ENCODE measurements at places on chromosomes 7 and 10.
A peak's percentile ranks its signal among the peaks of the same experiment; 100 is the strongest.

DNA sequence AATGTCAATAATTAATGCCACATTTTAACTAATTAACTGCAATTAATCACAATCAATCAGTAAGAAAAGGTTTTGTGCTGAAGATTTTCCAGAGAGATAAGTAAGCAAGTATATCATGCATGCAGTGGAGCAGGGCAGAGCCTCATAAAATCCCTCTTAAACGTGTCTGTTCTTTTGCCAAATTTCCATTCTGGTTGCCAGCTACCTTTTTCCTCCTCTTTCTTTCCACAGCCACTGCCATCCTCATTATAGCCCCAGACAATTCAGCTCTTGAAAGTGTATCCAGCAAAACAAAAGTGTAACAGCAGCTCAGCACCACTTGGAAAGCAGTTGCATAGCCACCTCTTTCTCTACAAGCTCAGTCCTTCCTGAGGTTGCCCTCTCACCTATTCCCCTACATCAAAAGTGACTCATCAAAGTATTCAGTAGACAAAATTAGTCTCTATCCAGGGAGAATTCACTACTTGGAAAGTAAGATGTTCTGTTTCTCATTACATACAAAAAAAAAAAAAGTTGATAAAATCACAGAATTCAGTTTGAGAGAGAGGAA, 26.9 kb upstream of the EPHB6 start:
- DNase-seq, result no peak

- DNase-seq, result no peak
These were observed 364.7 kb downstream of the RPS24 start for GRCh38 chr10:78398382-78398781.

DNA sequence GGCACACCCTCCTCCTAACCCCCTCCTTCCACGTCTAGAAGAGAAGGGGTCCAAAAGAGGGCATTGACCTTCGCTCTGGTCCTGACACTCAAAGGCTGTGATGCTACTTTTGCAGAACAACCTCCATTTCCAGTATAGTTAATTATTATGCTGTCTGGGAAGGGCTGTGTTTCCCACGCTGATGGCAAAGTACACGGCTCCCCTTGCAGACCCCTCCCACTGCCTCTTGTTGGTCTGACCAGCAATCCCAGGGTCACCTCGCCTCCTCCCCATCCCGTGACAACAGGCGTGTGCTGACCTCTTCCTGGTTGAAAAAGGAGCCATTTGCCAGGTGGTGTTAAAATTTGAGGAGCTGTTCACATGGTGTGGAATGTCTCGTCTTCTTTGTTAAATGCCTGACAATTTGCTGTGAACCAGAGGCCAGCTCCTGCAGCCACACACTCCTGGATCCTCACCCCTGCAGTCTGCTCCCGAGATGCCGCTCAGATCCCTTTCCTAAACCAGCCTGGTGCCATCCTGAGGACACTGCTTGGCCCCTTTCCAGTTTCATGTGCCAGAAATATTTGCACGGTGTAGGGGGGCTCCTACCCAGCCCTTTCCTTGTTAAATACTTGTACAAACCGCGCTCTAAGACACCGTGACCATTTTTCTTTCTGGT, 321.7 kb downstream of the WDR37 start:
- no peak for DNase-seq

DNA sequence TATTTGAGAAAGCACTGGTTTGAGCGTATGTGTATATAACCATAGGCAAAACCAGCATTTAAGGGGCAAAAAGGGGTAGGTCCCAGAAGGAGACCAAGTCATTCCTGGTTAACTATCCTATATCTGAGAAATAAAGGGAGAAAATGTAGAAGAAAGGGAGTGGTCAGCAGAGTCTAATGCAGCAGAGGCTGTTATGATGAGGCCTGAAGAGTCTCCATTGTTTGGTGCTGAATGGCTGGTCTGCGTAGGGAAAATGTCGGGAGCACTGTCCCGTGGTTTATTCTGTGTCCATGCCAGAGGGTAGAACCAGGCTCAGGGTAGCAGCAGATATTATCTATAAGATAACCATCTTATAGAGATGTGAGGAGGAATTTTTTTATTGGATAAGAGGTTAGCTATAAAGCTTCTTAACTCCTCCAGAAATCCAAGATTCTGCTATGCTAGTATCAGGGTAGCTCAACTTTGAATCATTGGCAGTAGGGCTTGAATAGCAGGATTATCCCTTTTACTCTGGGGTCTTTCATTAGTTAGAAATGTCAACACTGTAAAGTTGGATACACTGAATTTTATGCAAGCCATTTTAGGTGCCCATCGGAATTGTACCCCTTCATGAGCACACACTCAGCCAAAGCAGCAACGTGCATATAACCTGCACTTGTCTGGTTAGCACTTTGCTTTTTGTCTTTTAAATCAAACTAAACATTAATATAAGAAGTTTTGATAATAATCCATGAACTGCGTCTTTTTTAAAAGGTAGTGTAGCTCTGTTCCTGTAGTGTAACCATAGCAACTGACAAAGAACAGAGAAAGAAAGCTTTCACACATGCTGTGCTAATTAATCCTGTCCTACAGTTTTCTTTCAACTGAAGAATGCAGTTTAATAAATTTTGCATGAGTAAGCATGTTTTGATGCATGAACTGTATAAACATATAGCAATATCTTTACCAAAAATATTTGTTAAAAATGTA, 312.0 kb upstream of the FZD1 start:
- no peak for DNase-seq

DNA sequence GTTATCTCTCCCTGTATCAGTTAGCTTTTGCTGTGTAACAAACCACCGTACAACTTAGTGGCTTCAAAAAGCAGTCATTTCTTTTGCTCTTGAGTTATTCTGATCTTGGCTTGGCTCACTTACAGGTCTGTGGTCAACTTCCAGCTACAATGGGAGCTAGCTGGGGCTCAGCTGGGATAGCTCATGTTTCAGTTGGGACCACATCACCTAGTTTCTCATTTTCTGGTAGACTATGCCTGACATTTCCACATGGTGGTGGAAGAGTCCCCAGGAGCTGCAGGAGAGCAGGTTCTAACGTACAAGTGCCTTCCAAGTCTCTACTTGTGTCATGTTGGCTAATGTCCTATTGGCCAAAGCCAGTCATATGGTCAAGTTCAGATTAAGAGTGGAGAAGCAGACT, 25.8 kb upstream of the PIP4K2A start:
- no peak for DNase-seq

DNA sequence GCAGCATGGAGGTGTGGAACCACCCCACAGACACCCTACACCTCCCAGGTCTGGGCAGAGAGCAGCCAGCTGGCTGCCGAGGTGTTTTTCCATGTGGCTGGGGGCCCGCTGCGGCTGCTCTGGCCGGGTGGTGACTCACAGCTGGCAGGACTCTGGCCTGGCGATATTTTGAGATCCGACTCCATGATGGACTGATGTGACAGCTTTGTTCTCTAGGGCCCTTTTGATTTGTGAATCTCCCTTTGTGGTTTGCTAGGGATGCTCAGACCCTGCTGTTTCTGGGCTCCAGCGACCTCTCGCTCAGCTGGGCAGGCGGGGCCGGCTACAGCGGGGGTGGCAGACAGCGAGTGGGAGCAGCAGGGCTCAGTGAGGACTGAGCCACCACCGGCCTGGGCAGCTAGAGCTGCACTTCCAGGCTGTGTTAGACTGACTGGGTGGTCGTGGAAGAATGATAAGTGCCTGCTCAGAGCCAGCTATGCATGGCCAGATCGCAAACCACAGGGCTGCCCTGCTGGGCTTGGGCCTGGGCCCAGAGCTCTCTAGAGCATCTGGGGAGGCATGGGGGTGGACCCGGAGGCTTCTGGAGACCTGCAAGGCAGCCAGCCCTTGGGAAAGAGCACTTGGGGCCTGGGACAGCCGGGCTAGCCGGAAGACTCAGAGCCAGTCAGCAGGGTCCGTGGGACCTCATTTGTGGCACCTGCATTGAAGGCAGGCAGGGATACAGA, 46.2 kb upstream of the GDF10 start:
- DNase-seq, result no peak

- DNase-seq, result peak; percentile 71
These were observed 178.3 kb downstream of the PRKCQ start for GRCh38 chr10:6401558-6402348.

GRCh38 chr10:129772468-129773358, 191.4 kb downstream of the EBF3 start:
- DNase-seq, result no peak

- DNase-seq, result no peak
These were observed 115.5 kb upstream of the ZNF438 start for GRCh38 chr10:31147210-31147608.

DNA sequence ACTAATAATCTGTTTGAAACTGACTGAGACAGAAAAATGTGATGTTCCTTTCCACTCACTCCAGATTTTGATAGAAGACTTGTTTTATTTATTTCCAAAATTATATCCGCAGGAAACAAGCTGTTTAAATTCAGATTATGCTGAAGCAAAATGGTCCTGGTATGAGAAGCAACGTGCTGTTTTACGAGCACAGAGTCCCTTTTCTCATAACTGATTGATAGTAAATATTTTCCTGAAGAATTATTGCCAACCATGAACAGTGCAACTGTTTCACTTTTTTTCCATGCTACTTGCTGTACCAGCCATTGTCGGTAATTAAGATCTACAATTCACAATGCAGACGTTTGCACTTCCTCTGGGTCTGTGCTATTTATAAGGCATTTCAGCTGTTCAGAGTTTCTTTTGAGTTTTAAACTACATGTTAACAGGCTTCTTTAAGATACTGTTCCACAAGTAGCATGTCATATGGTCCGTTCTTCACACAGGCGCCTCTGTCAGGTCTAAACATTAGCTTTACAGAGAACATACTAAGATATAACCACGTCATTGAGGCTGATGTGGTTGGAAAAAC, 103.8 kb downstream of the POLL start:
- DNase-seq, result no peak

- DNase-seq, result no peak
These were observed 198.3 kb downstream of the ADRA2A start for GRCh38 chr10:111275091-111275490.

- no peak for DNase-seq
These were observed 205.8 kb upstream of the DKK1 start for GRCh38 chr10:52108236-52108635.

- no peak for DNase-seq
These were observed 101.5 kb downstream of the SLC25A40 start for GRCh38 chr7:87774690-87775089.

DNA sequence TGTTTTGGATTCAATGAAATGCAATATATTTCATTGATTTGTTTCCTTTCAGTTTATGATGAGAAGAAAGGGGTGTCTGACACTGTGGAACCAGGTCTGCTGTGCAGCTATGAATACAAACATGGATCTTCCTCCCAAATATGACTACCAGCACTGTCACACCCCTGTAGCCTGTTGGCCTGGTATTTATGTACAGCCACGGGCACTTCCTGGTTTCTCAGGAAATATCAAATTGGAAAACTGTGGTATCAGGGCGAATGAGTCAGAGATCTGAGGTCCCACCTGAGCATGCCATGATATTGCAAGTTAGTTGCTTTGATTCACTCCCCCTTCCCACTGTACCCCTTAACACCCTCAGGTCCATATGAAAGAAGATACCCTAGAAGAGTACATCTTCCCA, 87.8 kb downstream of the DNMBP start:
- DNase-seq, result no peak

DNA sequence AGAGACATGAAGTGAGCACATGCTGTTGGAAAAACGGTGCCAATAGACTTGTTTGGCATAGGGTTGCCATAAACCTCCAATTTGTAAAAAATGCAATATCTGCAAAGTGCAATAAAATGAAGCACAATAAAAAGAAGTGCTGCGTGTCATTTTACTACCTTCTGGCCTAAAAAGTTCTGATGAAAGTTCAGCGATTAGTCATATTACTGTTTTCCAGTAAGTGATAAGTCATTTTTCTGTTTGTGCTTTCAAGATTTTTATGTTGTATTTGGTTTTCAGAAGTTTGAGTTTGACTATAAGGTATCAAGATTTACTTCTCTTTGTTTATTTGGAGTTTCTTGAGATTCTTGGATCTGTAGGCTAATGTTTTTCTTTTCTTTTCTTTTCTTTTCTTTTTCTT, 16.8 kb downstream of the AOAH start:
- no peak for DNase-seq

DNA sequence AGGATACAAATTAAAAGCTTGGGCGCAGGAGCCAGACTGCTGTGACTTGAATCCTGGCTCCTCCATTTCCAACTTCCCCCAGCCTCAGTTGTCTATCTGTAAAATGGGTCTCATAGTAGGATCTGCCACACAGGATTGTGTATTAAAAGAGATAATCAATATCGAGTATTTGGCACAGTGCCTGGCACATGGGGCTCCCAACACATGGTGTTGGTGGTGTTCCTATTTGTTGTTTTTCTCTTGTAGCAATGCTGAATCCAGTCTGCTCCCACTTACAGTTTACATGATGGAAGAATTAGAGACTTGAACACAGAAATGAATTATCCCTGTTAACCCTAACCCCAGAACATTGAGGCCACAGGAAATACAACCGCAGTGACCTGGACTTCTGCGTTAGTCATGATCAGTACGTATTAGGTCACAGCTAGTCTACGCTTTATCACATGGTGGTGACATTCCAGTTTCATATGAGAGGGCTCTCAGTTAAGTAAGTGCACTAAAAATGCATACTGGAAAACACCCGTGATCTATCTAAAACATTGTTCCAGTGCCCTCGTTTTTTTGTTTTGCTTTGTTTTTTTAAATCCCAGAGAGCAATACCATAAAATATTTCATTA, 169.5 kb upstream of the KLF14 start:
- no peak for DNase-seq

GRCh38 chr10:64430690-64431323, 909.6 kb downstream of the REEP3 start:
- DNase-seq, result no peak

- DNase-seq, result no peak
These were observed 41.4 kb upstream of the AKR1C2 start for GRCh38 chr10:5045095-5045494.

DNA sequence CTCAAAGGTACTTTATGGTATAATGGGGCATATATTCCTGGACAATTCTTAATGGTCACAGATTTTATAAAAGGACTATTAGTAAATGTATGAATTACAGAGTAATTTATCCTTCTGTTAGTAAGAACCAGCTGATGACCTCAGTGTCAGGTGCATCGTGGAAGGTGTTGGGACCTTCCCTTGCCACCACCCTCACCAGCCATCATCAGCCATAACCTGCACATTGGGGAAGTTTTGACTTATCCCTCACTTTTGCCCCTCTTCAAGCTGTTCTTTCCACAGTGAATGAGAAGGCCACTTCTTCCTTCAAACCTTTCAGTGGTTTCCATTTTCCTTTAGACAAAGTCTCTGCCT, 52.2 kb downstream of the FIGNL1 start:
- DNase-seq, result no peak

Measured in activated naive CD4-positive, alpha-beta T cell treated with anti-CD3 and anti-CD28 coated beads, Interleukin-2, amount 10 ng/mL, durations not matched to agents 7 days and 5 days (primary cell).